ENCODE measurements at places on chromosomes 5 and 9.

DNA sequence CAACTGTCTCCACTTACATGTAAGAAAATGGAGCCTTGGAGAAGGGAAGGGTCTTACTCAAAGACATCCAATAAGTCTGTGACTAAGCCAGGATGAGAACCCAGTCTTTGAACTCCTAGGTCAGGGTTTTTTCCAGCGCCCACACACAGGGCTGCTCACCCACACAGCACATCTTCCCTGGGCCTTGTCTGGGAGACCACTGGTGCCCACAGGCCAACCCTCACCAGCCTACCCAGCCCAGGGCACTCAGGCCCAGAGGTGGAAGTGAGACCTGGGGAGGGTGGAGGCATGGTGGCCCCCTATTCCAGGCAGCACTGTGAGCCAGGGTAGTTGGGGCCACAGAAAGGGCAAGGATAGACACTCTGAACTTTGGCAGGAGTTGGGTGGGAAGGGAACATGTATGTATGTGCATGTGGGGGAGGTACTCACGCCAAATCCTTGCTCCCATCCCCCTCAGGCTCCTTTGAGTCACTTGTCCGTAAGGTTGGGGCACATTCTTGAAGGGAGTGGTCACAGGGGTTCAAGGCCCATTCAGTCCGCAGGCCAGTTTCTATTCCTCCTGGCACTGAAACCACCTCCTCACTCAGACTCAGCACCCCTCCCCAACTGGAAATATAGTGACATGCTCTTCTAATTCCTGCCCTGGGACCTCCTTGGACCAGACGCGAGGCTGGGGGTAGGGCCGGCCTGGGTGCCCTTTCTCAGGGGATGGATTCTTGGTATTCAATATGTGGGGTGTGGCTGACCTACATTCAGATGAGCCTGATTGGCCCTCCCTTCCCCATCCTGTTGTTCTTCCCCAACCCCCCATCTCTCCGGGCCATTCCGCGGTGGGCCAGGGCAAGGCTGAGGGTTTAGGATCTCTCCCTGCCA, 2.9 kb upstream of the SLC4A9 start:
- no peak for DNase-seq

- no peak for DNase-seq
Observed at GRCh38 chr5:39623291-39623865, 198.6 kb upstream of the DAB2 start.

- DNase-seq, result peak; percentile 83
Observed at GRCh38 chr9:98993570-98993945, 49.9 kb downstream of the COL15A1 start.

- DNase-seq, result no peak
Observed at GRCh38 chr5:66701244-66701643, 105.1 kb downstream of the MAST4 start.
